ENCODE measurements at places on chromosomes 3 and 15.

DNA sequence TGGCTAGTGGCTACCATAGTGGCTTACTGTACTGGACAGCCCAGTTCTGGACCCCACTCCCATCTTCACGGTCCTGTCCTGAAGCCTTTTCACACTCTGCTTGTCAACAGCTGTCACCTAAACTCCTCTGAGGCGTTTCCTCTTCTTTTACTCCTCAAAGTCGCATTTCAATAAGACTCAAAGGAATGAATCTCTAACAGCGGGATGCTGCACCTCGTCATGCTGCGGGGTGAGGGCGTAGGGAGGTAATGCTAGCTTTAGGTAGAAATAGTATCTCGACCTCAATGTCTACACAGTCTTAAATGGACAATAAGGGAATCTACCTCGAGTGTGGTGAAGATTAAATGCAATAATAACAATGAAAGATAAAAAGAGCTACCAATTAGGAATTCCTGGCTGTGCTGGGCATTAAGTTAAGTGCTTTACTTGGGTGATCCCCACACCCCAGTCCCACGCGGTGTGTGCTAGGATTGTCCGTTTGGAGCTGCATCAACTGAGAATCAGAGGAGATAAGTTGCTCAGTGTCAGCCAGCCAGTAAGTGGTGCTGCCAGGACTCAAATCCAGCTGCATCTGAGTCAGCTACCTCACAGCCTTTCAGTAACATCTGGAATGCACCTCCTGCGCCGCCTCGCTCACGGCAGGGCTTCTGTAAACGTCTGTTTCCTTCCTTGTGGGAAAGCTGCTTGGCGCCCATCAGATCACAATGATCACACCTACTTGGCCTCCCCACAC, 14.0 kb downstream of the PLA2G4D start:
- DNase-seq, result no peak

DNA sequence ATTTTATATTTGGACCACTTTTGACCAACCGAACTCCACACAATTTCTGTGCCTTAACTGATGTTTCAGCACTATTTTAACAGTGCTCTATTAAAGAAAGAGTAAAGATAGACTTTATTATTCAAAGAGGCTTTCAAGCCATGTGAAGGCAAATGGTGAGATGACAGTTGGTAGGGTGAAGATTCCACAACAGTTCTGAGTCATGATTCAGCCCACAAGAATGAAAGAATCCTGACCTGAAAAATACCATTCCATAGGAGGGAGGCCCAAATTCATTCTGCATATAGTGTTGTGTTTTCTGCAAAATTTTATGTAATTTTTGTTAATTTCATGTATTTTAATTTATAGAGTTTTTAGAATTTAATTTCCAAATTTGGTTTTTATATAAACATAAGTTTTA, 135.6 kb upstream of the STAC start:
- no peak for DNase-seq

DNA sequence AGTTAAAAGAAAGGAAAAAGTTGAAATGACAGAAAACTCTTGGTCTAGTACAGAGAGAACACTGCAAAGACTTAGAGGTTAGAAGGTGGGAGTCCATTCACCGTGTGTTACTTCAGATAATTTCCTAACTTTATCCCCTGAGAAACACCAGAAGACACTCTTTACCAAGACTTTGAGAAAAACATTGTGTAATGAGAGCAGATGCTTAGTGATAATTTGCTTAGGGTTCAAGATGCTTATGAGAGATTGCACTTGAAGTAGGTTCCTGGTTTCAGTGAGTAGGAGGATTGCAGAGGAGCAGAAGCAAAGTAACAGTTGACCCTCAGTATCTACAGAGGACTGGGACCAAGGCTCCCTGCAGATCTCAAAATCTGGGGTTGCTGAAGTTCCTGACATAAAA, 594.1 kb downstream of the NR2F2 start:
- DNase-seq, result no peak

GRCh38 chr15:35560870-35561269, 14.9 kb upstream of the DPH6 start:
- no peak for DNase-seq

GRCh38 chr3:39808467-39809180, 785 bp upstream of the MYRIP start:
- peak; percentile 7 for DNase-seq

DNA sequence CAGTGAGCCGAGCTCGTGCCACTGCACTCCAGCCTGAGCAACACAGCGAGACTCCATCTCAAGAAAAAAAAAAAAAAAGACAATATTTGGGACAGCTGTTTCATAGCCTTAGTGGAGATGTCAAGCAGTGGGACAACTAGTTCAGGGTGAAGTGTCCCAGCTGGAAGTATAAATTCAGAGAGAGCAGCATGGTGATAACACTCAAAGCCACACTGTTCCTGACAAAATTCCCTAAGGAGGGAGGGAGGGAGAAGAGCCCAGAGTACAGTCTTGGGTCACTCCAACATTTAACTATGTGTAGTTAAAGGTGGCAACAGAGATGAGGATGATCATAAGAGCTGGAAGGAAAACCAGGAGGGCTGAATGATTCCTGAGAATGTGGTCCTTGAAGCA, 21.1 kb upstream of the IP6K2 start:
- DNase-seq, result no peak

DNA sequence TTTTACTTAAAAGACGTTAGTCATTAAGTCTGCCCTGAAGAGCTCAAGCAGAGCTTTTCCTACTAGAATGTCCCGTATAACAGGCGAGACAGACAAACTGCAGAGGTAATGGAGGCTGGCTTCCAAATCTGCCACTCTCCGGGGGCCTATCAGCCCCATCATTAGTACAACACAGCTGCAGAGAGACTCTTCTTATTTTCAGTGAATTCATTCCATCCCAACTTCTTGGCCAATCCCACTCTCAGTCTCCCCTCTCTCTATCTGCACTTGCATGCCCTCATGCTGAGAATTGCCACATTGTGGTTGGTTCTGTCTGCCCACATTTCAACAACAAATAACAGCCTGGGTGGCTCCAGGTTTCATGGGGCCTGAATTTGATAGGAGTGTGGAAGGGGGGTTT, 412.7 kb downstream of the ERC2 start:
- DNase-seq, result no peak

DNA sequence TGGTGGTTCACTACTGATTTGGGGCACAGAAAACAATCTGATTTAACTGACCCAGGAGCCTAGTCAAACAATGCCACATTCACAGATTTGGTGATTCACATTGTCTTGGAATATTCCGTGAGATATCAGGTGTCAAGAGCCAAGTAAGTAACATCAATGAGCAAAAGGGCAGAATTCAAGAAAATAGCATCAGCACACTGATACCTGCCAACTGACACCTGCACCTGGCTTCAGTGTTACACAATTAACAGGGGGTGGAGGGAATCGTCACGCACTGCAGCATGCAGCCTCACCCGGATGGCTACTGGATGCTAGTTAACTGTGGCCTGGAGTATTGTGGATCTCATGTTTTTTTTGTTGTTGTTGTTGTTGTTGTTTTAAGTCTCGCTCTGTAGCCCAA, 17.6 kb downstream of the CCNL1 start:
- DNase-seq, result no peak

DNA sequence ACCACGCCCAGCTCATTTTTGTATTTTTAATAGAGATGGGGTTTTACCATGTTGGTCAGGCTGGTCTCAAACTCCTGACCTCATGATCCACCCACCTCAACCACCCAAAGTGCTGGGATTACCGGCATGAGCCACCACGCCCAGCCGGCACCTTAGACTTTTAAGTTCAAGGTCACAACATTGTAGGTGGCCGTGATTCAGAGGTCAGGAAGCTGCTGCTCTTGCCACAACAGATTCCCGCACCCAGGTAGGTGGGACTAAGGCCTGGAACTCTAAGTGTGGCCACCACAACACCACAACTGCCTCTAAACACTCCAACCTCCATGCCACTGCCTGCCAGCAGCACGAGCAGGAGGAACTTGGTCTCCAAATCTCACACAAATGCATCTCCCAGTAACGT, 196.8 kb downstream of the STT3B start:
- no peak for DNase-seq

DNA sequence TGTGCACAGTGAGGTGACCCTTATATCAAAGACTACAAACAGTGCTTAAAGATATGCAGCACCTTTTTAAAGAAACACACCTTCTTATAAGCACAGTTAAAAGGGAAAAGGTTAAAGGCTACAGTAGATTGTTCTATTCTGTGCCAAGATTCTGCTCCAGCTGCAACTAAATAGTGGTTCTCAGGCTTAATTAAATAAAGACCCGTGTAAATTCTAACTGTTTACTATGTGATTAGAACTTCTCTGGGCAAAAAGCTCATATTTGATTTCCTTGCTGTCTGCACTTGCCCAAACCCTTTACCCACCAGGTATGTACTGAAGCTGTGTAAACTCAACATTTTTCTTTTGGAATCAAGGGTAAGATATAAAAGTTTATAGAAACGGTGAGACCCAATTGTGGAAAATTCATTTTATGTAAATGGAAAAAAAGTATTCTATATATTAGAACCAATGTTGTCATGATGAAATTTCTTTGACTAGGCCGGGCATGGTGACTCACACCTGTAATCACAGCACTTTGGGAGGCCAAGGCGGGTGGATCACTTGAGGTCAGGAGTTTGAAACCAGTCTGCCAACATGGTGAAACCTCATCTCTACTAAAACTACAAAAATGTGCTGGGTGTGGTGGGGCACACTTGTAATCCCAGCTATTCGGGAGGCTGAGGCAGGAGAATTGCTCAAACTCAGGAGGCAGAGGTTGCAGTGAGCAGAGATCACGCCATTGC, 230.6 kb downstream of the MECOM start:
- no peak for DNase-seq

DNA sequence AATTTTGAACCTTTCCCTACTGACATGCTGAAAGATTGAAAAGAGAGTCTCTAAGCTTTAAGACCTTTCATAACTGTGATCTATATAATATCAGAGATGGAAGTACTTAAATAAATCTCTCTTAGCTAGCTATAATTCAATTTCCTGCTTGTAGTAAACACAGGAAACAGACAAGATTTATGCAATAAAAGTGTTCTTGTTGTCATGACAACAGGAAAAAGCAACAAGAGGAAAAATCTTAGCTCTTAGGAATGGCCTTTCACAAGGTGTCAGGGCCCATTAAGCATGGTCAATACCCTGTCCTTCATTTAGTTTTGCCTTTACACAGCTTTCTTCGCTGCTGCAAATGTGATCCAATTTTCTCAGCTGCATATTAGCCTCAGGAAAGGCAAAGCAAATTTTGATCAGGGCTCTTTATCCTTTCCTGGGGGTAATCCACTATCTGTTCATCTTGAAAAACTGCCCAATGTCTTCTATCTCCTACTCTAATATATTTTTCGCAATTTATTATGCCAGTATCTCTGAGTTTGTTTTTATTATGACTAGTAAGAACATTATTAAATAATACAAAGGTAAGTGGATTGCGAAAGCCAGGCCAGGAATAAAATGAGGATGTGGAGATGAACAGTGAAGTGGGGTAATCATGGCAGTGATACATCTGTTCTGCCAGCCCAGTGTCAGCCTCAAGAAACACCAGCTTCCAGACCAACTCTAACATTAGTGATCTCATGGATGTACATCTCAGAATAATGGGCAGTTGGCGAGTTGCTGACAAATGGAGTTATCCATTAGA, 28.7 kb downstream of the SIDT1 start:
- peak; percentile 70 for DNase-seq

- DNase-seq, result no peak
Measured at GRCh38 chr3:37765591-37766488, 95.8 kb upstream of the CTDSPL start.

DNA sequence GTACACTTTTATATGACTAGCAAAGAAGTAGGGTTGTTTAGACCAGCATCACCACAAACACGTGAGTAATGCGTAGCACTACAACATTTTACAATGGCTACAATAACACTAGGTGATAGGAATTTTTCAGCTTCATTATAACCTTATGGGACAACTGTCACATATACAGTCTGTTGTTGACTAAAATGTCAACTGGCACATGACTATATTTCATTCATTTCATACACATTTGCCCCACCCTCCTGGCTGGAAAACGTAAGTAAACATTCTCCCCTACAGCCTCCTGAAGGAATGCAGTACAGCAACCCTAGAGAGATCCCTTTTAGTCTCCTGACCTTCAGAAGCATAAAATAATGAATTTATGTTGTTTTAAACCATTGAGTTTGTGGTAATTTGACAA, 16.2 kb downstream of the RIOX2 start:
- DNase-seq, result no peak

DNA sequence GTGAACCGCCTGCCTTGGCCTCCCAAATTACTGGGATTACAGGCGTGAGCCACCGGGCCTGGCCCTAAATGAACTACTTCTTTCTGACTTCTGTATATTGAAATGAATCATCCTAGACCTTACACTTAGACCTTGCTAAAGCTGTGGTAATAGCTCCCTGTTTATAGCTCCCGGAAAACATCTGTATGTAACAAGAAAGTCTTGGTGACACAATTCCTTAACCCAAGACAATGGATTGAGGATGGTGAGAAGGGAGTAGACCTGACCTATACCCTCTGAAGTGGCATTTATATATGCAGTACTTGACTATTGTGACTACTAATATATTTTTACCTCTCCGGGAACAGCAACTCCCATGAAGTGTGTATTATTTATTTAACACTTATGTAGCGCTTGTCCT, 48.0 kb upstream of the TBL1XR1 start:
- DNase-seq, result no peak

DNA sequence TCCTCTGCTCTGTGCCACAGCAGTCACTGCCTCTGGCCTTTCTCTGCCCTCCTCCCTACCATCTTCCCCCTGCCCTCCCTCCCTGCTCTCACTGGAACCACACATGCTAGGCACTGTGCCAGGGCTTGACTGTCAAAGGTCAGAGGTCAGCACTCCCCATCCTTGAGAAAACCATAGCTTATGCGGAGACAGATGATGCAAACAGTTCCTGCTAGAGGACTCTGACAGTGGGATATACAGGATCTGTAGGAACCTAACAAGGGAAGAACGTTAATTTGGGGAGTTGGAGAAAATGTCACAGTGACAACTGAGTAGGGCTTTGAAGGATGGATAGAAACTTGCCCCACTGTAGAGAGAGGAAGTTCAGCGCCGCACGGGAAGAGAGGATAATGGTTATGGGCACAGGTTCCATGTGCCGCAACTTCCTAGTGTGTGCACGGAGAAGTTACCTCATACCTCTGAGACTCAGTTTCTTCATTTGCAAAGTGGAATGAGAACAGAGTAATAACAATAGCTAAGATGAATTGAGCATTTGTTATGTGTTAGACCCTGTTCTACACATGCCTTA, 29.3 kb upstream of the XYLB start:
- no peak for DNase-seq

- no peak for DNase-seq
Measured at GRCh38 chr3:169510693-169511010, 152.9 kb downstream of the MECOM start.

DNA sequence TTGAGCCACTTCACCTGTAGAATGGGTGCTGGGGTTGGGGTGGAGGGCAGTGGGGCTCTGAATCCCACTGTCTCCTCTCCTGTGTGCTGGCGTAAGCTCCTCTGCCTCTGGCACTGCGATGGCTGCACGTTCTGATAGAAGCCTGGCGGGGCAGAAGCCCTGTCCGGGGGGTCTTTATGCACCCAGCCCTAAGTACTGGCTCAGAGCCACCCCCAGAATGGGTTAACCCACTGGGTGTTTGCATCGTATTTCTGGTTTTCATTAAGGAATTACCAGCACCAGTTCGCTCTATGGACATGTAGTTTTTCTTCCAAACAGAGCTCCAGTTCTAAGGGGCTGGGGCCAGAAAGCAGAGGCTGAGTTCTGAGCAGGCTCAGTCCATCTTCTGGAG, 37.7 kb upstream of the CDCP1 start:
- DNase-seq, result no peak
